ENCODE measurements at places on chromosomes 3 and 15. TPM values are rescaled to one million over a fixed set of nuclear protein-coding genes. Genes with fewer than 3 reads are reported as not detected.

DNA sequence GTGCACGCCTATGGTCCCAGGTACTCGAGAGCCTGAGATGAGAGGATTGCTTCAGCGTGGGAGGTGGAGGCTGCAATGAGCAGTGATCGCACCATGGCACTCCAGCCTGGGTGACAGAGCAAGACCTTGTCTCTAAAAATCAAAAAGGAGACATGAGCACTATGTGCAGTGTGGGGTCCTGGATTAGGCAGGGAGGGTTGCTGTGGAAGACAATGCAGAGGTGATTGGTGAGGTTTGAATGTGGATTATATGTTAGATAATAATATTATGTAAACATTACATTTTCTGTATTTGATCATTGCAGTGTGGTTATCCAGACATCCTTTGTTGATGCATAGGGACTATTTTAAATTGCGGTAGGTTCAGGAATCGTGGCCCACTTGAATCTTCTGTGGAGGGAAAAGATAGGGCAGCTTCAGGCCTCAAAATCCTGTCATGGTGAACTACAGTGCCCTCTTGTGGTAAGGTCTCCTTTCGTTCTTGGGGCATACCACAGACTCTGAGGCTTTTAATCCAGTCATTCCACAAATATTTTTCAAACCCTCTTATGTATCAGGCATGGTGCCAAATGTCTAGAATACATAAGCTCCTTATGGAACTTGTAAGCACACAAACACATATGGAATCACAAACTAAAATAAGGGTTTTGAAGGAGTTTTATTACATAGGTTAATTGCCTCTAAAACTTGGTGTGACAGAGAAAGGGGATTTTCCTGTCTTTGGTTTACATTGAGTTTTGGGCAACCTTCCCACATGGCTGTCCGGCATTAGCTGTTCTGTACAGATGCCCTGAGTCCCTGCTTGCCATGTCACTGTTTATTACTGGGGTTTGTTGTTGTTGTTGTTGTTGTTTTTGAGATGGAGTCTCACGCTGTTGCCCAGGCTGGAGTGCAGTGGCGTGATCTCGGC lies 37.7 kb downstream of the GPD1L start:
- peak; percentile 63 for DNase-seq

DNA sequence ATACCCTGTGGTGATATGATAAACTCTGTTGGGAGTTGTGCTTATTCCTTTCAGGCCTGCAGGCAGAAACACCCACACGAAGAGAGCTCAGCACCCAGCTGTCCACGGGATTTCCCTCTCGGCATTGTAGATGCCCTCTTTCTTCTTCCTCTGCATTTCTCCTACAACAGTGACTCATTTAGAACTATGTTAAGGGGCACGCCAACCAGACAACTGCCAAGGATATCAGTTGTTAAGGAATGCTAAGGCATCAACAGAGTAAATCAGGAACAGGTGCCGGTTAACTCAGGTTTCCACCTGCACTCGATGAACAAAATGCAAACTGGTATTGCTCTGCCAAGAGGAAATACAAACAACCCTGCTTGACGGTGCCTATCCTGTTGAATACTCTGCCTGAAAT lies 270.0 kb upstream of the PEX5L start:
- DNase-seq = no peak

DNA sequence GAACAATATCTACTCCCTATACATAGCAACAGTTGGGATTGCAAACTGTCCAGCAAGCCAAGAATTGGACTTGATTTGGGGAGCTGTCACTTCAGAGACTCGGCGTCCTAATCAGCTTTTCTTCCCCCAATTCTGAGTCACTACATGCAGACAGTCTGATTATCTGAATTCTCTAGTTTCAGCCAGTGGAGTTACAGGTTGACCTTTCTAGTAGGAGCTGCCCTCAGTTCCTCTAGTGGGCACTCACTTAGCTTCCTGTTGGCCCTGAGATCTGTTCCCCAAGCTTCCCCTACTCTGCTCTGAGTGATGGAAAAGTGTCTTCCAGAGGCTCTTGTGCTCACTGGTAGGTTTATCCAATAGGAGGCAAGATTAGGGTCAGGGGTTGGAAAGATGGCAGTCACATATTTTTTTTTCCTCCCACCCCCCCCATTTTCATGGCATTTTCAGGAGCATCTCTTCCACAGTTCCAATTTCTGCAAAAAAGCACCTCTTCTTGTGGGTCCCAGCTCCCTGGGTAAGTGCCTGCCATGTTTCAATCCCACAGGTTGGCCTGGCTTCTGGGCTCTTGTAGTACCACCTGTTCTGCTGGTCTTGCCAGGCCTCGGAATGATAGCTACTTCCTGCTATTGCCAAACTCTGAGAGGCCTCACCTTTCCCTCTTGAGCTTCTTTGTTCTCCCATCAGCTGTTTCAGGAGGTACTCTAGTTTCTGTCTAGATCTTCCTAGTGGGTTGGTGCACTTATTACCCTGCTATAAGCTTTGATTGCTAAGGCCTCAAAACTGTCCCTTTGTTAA lies 182.2 kb downstream of the RAP2B start:
- no peak for DNase-seq

Gene PTH1R
- not detected for total RNA-seq

Gene BOC
- 0.43 TPM for total RNA-seq

Gene SLC2A2
- not detected for total RNA-seq

DNA sequence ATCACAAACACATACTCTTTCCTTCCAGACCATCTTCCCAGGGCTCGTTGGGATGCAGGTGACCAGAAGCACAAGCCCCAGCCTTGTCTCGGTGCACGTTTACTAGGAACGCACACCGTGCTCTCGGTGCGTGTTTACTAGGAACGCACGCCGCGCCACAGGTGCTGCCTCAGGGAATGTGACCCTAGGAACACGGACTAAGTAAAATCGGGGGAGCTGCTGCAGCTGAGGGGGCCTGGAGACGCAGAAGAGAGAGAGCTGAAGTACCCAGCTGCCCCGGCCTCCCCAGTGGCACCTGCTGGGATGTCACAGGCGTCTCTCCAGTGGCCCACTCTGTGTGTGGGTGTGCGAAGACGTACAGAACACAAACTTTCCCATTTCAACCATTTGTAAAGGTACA lies 91.0 kb upstream of the SNRPA1 start:
- no peak for DNase-seq

Gene ZBTB11
- total RNA-seq = 25.1 TPM

Gene HTR3E
- total RNA-seq = not detected

Gene DNASE1L3
- total RNA-seq = not detected

DNA sequence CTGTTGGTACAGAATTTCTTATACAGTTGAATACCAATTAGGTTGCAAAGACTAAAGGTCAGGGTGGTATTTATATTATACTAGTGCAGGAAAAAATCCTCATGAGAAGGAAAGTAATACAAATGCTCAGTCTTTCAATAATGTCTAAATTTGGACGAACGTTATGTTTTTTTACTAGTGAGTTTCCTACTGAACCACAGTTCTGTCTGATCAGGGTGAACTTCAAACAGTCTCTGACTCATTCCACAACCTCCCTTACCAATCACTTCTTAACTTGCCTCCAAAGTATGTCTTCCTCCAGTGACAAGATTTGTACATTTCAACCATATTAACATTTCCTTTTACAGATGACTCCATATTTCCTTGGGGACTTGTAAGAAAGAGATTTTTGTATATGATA lies 3.4 kb downstream of the TMEM212 start:
- DNase-seq = no peak

Gene RETNLB
- total RNA-seq = not detected

DNA sequence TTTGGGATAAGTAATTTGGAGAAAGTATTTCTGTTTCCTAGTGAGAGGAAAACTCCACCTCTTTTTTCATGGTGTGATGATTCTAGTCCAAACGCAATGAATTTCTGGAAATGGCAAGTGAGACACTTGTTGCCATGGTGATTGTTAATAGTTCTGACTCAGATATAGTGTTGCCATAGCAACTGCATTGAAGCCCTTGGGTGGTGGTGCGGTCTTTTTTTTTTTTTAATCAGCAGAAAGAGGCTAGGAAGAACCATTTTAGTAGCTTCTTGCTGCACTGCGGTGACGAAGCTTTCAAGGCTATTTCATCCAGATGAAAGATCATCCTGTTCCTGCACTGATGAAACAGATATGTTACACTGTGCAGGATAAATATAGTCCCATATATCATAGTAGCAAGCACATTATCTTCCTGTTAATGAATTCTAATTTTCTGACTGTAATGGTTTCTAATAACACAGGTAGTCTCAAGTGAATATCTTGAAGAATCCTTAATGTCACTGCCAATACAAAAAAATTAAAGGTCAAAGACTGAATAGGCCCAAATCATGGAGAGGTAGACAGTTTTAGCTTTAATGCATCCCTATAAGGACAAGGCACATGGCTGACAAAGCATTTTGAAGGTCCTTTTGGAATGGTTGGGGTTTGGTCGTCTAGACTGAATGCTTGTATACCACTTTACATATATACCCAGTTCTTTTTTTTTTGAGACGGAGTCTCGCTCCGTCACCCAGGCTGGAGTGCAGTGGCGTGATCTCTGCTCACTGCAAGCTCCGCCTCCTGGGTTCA lies 125.1 kb upstream of the ZBTB20 start:
- DNase-seq = no peak

Gene INKA1
- total RNA-seq = 0.70 TPM

DNA sequence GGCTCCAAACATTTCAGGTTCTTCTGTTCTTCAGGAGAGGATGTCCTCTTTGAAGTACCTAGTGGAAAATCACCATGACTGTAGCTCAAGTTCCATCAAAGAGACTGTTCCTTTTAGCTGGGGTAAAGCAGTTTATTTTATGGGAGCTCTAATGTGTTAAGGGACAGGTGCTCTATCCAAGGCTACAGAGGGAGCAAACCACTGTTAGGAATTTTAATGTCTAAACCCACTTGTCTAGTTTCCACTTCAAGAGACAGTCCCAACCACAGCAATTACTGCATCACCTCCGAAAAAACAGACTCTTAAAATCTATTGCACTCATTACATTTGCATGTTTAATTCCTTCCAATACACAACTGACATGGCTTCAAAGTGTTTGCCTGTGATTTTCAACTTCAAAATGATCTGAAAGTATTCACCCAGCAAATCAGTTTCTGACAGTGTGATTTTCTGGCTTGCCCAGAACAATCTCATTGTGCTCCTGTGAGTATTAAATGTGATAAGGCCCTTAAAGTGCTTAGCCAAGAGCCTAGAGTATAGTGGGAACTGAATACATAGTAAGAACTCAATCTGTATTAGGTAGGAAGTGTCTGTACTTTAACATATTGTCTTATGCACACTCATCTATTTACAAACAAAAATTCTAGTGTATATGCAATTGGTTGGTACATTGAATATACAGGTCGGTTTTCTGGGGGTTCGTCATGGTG lies 266.5 kb upstream of the CCDC54 start:
- no peak for DNase-seq

GRCh38 chr3:183486472-183486871 lies 58.1 kb upstream of the MCF2L2 start:
- no peak for DNase-seq

- DNase-seq = no peak
Observed at GRCh38 chr3:10627884-10628572, 122.6 kb upstream of the ATP2B2 start.

Gene STRIT1
- total RNA-seq = not detected

DNA sequence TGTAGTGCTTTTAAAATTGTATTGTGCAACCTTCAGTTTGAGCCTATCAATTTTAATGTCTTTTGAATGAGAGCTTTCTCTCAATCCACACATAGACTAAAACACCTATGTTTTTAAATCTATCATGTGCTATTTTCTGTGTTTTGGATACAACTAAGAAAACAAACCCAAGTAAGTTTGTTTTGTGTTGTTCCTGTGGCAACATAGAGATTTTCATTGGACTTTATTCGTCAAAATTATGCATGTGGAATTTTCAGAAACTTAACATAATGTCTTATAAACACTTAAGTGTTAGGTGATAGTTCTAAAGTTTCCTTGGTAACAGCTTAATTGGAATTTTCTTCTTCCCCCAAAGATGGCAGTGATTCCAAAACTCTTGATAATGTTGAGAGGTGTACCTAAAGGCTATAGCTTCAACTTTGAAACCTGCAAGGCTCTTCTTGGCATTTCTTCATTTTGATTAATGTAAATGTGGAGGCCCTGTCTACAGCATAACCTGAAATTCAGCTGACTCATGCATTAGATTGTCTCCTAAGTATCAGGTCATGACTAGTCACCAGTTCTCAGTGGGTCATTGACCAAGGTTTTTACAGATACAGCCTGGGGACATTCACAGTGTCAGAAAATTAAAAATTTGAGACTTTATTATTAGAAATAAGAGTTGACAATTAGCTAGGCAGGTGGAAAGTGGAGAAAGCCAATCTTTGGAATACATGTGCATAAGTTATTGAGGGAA lies 44.4 kb downstream of the COL6A5 start:
- no peak for DNase-seq

- DNase-seq = peak; percentile 6
Observed at GRCh38 chr3:73484656-73485248, 140.0 kb downstream of the PDZRN3 start.

- DNase-seq = no peak
Observed at GRCh38 chr3:179093807-179094206, 22.2 kb upstream of the ZMAT3 start.

DNA sequence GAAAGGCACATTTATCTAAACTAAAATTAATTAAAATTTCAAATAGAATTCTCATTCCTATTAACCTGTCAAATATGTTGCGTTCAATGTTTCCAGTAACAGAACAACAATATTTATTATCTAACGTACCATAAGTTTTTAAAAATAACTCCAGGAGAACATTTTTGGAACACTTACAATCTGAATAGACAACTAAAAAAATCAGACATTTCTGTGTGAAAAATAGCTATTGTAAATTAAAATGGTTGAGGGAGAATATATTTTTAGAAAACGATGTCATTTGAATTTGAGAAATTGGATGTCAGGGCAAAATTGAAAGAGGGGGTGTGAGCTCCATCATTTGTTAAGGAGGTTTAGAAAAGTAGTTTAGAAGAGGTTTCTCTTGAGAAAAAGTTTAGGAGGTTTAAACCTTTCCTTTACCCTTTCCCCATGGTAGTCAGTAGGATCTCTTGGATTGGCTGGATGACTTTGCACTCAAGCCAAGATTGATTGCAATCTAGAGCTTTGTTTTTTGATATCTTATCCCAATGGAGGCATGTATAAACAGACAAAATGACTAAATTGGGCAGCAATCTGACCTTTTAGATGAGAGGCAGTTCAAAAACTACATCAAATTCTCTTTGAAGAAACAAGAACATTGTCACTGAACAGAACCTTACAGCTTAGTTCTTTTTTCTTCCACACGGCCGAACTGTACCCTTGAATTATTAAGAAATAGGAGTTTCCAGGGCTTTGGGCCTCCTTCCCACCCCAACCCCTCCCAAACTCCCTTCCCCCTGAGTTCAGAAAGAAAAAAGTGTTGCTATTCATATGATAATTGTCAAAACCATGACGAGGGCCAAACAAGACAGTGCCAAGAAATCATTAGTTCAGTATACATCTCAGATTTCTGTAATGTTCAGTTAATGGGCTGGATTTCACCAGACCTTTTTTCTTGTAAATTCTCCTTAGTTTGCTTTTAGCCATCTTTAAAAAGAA lies 79.7 kb upstream of the CDIN1 start:
- no peak for DNase-seq

All from activated CD4-positive, alpha-beta T cell treated with anti-CD3 and anti-CD28 coated beads for 36 hours (primary cell).